ENCODE measurements at places on chromosomes 11 and 22.

GRCh38 chr11:19241260-19242178, 774 bp upstream of the E2F8 start:
- DNase-seq, result no peak

DNA sequence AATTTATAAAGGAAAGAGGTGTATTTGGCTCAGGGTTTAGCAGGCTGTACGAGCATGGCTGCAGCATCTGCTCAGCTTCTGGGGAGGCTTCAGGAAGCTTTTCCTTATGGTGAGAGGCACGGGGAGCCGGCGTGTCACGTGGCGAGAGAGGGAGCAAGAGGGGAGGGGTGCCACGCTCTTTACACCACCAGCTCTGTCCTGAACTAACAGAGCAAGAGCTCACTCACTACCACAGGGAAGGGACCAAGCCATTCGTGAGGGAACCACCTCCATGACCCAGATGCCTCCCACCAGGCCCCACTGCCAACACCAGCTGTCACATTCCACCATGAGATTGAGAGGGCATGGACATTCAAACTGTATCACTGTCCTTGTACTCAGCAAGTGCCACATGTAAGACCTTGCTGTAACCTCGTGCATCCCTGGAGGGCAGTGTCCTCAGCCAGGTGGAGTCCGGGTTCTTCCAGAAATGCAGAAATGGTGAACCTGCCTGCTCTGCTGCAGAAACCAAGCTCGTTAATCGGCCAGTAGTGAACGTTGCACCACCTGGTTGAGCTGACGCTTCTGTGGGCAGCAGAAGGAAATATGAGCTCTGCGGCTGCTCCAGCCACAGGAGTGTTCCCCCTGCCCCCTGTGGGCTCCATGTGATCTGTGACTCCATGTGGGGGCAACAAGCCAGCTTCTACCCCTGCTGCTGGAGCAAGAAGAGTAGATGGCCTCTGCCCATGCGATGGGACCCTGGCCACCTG, 368.6 kb downstream of the TBC1D22A start:
- DNase-seq, result no peak

- no peak for DNase-seq
Measured at GRCh38 chr11:80432057-80432456, 991.2 kb upstream of the TENM4 start.

GRCh38 chr11:87116185-87116584, 78.5 kb downstream of the TMEM135 start:
- DNase-seq, result no peak

- DNase-seq, result no peak
Measured at GRCh38 chr11:7383406-7383805, 101.9 kb upstream of the OLFML1 start.

GRCh38 chr11:66283461-66284105, 5.4 kb downstream of the YIF1A start:
- no peak for DNase-seq

DNA sequence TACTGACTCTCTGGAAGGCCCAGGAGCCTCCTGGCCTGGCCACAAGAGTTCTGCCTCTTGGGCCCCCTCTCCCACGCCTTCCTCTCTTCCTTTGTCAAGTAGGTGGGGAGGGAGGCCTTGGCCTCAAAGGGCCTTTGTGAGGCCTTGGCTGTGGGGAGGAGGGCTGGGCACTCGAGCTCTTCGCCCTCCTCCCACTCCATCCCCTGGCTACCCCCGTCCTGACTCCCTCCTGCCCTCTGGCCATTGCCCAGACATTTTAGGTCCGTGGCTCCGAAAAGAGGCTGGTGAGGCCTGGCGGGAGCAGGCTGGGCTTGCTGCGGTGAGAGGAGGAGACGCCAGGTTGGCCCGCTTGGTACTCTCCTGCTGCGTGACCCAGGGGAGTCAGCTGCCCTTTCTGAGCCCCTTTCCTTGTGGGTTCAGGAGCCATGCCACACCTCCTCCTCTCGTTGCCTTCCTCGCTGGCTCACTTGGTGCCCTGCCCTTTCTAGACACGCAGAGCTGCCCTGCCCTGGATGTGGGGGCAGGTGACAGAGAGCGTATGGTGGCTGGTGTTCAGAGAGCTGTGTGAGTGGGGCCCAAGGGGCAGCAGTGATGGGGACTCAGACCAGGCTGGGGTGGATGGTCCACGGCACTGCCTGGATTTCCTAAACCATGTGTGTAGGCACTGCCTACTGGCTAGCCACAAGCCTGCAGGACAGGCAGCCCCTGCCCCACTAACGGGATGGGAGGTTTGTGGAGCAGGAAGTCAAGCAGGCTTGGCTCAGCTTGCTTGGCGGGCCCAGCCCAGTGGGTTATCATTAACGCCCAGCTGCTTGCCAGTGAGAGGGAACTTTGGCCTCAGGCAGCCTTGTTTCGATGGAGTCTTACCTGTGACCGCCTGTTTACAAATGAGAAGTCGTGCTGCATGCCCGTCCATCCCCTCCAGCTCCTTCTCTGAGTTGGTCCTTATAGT, 15.8 kb upstream of the OMP start:
- no peak for DNase-seq

GRCh38 chr22:27499121-27499520, 302.4 kb downstream of the MN1 start:
- no peak for DNase-seq

DNA sequence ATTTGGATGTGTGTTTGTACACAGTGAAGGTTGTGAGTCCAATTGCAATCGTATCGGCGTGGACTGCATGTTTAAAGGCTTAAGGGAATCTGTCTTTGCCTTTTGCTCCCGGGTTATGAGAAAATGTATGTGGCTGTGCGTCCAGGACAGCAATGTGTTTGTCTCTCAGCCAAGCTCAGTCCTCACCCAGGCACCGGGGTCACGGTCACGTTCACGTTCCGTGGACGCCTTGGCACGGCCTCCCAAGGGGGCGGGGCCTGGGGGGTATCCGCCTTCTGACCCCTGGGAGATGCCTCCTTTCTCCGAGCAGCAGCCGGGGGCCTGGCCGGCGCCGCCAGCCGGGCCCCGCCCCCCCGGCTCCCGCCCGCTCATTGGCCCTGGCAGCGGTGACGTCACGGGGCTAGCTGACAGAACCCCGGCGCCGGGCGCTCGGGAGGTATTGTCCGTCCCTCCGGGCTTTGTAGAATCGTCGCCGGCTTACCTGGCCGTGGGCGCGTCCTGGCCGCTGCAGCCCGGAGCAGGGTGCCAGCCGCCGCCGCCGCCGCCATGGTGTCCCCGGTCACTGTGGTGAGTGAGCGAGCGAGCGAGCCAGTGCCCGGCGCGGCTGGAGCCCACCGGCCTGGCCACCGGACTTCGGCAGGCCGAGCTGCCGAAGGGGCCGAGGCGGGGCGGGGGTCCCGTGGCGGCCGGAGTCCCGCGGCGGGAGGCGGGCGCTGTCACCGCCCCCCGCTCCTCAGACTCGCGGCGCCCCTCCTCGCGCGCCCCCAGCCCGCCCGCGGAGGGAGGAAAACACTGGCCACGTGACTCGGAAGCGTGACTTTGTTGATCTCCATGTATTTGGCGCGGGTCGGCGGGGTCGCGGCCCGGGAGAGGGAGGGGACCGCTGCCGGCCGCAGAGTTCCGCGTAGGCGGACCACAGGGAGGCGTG, at the start of gene TMEM86A:
TMEM86A (plus strand) TSS at position 439 of the 928 bp plus-strand sequence; CDS start at position 547, 108 bp downstream.
- no peak for DNase-seq

- DNase-seq, result no peak
Measured at GRCh38 chr11:102640946-102641345, 15.8 kb upstream of the MMP20 start.

DNA sequence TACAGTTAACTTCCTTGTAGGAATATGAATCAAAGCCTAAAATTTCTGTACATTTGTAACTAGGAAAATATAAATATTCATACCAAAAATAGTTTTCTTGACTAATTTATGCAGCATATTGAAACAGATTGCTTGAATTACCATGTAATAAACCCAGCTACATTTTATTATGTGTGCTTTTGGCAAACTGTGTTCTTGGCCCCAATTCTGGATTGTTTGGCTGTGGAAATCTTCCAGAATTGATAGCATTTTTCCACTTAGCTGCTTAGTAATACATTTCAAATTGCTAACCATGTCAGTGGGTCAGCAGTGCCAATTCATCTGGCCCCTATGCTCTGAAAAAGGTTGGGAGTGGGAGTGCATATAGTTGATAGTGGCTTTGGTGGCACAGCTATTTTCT, 32.3 kb downstream of the PDHX start:
- DNase-seq, result no peak

- no peak for DNase-seq
Measured at GRCh38 chr22:36829370-36830002, 12.7 kb upstream of the PVALB start.

GRCh38 chr11:94405062-94405833, 4.0 kb upstream of the GPR83 start:
- DNase-seq, result no peak

- no peak for DNase-seq
Measured at GRCh38 chr11:30730011-30730410, 143.9 kb upstream of the MPPED2 start.

All from HS-27A (cell line).